ENCODE measurements at places on chromosomes 11 and 22.

- no peak for DNase-seq
These were observed 27.9 kb downstream of the ADAMTS15 start for GRCh38 chr11:130476200-130476921.

DNA sequence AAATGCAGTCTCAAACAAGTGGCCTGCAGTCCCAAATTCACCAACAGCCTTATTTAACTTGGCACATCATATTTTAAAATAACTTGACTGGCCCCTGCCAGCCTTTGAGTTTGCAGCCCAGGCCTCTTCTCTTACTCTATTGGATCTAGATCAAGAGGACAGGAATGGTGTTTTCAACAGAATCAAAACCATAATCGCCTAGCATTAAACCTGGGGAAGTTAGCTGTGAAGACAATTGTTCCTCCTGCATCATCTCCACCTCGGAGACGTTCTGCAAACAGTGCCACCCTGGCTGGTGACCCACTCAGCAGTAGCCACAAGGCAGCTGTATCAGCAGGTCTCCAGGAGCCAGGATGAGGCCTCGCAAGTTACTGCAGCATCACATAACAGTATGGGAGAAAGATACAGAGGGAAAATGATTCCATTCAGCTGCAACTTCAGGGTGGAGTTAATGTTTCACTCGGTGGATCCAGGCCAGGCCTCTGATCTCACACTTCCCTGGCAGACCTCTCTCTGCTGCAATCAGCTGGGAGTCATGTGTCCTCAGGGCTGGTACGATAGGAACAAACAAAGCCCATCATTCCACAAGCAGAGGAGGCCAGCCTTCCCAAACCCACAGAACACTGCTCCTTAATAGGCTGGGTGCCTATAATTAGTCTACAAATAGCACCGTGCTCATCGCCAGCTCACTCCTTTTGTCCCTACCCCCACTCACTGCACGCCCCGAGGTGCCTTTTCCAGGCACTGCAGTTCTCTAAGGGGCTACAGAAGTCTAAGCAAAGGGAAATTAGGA lies 18.6 kb upstream of the SCN2B start:
- DNase-seq: no peak

GRCh38 chr11:32932196-32932595 lies 39.6 kb downstream of the QSER1 start:
- no peak for DNase-seq

- no peak for DNase-seq
These were observed 2.7 kb downstream of the OR51T1 start for GRCh38 chr11:4884361-4884760.

Data from NAMALWA (cell line).